Ecto neural progenitor cell (in vitro differentiated cells): ENCODE measurements at places on chromosomes 13 and 19.

DNA sequence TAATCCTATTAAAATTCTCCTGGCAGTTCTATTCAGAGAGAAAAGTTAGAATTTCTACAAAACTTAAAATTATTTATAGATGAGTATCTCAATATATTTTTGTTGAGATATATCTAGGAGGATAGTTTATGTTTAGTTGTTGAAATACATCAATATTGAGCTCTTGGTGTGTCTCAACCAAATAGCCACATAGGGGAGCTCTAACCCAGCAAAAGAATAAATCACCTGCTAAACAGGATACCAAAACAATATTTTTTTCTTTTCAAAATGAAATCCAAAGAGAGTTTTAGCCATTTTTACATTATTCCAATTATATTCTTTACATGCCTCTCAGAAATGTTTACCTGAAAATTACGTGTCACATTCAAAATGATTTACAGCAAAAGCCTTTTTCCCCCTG is 954.7 kb downstream of the SLITRK6 start:
- DNase-seq, result no peak

DNA sequence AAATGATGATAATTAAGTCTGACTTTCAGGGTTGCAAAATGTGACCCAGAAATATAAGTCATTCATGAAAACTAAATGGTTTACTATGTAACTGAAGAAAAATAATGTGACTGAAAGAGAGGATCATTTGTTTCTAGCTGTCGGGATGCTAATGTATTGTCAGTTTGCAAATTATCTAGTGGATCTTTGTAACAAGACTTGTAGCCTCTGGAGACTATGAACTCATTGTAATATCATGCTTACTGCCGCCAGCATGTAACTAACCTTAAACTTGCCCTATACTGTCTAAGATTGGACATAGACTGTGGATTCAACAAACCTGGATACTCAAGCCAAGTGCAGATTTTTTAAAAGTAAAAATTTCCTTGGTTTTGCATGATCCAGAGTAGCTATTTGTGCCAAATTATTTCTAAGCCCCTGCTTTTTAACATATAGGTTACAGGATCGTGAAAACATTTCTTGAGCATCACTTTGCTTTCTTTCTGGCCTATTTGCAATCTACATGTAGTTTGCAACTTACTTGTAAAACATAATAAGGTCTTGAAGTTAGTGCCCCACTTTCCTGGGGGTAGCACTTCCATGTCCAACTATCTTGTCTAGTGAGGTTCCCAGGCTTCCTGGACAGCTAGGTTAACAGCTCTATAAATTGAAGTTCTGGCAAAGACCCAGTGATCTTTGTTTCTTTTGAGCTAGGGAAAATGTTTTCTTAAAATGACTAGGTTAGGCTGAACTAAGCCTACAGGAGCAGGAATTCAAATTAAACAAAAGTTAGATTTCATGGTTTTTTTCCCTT is 3.3 kb upstream of the POSTN start:
- DNase-seq, result no peak

GRCh38 chr13:110341445-110342244 is 34.6 kb downstream of the COL4A2 start:
- no peak for DNase-seq

DNA sequence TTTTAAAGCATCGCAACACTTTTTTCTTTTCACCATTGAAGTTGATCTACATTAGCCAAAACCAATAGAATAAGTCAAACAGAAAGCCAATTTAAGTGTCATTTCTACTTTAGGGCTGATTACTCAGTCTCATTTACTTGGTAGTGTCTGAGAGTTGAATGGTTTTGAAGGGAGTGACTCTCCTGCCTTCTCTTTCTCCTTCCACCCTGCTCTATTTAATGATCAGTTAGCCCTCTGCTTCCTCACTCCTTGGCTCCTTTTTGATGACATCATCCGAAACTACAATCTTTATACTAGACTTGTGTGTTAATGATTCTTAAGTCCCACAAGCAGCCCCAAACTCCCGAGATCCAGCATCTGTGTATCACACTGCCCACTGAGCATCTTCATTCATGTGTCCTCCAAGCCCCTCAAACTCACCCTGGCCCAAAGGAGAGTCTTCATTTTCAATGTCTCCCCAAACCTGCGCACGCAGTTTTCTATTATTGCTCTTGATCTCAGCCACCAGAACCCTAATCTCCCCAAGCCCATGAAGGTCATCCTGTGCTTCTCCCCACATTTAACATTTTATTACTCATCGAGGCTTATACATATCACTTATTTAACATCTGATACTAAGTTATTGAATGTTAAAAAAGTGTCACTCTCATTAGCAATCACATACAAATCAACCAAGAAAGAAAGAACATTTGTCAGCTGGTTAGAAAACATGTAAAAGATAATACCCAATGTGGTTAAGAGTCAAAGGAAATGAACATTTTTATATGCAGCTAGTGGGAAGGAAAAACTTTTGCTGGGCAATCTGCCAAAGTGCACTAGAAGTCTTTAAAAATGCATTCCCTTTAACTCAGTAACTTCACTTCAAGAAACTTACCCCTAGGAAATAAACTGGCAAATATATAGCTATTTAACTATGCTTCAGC is 32.2 kb upstream of the ARGLU1 start:
- no peak for DNase-seq

- no peak for DNase-seq
Observed at GRCh38 chr19:47729468-47729798, 15.9 kb upstream of the NOP53 start.

DNA sequence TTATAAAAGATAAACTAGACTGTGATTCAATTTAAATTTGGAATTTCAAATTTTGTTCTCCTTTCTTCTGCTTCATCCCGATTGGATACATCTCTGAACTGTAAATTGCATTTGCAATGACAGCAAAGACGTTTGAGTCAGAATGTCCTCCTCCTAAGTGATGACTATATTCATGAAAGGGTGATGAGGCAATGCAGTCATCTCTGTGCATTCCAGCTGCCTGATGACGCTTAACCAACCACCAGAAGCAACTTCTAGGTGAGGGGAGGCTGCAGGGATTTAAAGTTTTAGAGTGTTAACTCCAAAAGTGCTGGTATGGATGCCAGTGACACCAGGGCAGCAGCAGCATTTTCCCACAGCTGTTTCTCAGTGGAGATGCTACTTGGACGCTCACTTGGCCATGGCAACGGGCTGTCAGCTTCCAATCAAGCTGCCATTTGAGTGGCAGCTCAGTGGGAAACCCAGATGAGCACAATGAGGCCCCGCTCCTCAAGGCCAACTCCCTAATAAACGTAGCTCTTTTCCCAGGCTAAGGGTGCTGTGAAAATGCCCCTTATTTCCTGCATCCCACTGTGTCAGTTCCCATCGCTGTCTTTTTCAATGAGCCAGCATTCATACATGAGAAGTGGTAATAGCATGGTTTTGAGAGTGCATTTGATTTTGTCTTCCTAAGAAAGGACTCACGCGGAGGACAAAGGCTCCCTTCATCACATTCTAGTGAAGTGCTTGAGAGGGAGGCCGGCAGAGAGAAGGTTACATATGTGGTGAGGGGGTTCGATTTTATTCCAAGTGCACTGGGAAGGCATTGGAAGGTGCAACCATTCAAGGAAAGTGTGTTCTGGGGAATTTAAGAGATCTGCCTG is 45.2 kb upstream of the AMER2 start:
- no peak for DNase-seq

DNA sequence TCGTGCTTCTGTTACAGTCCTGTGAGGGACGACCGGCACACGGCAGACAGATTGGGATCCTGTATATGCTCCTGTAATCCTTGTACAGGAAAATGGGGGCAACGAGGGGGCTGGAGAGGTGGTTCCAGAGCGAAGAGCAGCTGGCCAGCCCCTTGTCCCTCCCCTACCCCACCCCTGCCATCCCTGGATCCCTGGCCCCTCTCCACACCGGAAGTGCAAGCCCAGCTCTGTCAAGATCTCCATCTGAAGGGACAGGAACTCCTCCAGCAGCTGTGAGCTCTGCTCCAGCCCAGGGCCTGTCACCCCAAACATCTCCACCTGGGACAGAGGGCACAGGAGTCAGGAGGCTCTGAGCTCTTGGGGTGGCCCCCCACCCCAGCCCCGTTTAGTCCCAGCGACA is 5.5 kb upstream of the CCER2 start:
- no peak for DNase-seq

DNA sequence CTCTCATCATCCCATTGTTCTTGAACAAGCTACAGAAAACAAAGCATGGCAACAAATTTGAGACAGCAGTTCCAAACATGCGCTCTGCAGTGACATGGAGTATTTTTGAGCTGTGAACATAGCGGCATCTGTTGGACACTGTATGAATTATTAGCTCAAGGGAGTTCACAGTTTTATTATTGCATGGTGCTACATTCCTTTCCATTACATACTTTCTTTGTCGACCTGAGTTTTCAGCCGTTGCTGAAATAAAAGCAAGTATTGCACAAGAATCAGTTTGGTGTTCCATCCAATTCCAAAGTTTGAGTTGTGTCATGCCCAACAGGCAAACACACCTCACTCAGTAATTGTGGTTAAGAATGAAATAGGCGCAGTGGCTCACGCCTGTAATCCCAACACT is 30.1 kb upstream of the METTL21C start:
- no peak for DNase-seq

DNA sequence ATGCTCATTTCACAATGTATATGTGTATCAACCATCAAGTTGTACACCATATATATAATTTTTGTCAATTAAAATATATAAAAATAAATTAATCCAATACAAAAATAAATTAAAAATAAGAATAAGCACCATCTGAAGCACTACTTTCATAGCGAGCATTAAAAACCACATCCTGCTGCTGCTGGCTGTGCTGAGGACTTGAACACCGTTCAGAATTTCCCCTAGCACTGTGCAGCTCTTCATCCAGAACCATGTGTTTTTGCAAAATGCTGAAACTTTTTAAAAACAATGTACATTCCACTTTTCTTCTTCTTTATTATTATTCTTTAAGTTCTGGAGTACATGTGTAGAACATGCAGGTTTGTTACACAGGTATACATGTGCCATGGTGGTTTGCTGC is 40.0 kb upstream of the FOXO1 start:
- DNase-seq, result no peak

- peak; percentile 32 for DNase-seq
Observed at GRCh38 chr19:29484876-29485275, 40.9 kb upstream of the VSTM2B start.

- no peak for DNase-seq
Observed at GRCh38 chr13:89812856-89813255, 1534.6 kb upstream of the MIR17HG start.

- DNase-seq, result no peak
Observed at GRCh38 chr13:101433895-101434294, 17.6 kb upstream of the NALCN start.
